ENCODE measurements at places on chromosomes 16 and 17.
A peak's percentile ranks its signal among the peaks of the same experiment; 100 is the strongest.

DNA sequence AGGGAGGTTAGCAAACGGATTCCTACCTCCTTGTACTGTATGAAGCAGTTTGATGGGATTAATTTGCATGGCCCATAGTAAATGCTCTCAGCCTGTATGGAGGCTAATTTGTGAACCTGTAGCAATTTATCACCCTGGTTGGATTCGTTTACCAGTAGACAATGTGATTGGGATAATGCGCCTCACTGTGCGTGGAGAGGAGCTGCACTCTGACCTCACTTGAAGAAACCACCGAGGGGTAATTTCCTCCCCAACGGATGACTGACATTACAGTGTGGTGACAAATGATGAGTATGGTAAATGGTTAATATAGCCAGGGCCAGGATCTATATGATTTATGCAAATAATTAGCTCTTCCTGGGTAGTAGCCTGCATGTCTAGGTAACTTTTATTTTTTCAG, 479.1 kb upstream of the RBFOX1 start:
- DNase-seq: no peak

DNA sequence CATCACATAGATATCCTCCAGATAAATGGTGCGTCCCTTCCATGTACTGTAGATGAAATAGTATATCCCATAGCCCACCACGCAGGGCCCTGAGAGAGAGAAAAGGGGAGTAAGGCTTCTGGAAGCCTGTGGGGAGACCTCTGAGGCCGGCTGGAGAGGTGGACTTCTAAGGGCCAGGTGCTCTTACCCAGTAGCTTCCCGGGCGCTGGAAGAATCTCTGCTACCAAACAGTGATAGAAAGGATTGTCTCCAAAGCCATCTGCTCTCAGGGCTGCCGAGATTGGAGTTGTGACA, 718 bp downstream of the SAT2 start:
- DNase-seq: no peak

- no peak for DNase-seq
Observed at GRCh38 chr17:50483266-50483665, 4.6 kb downstream of the RSAD1 start.

DNA sequence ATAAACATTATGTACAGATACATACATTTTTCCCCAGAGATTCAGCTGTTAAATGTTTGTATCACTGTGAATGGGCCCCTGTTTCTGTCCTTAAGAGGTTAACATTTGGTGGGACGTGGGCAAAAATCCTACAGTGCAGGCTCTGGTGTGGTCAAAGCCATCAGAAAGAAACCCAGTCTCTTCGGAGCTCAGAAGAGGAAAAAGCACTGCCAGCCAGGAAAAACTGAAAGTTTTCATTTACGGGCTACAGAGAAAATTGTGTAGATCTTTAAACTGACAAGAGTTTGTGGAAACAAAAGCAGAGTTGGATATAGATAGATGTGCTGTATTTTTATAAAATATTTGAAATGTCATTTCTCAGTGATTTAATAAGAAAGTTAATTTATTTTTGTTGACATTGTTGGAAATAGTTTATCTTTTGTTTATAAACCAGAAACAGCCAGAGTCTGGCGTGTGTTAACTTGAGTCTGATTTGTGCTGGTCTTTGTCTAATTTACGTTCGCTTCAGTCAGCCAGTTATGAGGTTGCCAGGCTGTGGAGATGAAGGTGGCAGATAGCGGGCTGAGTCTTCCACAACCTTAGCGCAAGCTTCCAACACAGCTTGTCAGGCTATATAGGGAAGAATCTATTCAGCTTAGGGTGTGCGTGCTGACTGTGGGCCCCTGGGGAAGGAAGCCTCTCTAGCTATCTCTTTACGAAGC, 9.5 kb upstream of the TEKT3 start:
- DNase-seq: no peak

DNA sequence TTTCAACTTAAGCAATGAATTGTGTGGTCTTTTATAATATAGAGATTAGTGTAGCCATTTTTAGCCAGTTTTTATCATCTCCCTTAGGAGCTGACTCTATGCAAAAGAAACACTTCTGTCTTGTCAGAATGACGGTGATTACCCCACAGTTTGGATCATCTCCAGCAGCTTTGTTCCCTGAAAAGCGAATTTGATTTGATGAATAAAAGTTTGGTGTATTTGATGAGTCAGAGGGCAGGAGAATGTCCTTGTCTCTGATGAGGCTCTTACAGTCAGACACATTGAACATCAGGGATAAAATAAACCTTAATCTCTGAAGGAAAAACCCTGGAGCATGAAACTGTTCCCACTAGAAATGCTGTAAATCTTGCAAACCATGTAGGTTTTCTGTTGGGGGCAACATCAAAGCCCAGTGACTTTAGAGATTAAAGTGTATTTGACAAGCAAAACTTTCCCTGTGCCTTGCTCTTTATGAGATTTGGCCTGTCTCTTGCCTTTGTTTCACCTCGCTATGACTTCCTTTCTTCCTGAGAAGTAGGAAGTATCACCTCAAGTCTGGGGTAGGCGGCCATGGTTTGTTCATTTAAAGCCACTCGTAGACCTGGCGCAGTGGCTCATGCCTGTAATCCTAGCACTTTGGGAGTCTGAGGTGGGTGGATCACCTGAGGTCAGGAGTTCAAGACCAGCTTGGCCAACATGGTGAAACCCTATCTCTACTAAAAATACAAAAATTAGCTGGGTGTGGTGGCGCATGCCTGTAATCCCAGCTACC, 209.3 kb downstream of the FTO start:
- DNase-seq: peak; percentile 57

- no peak for DNase-seq
Observed at GRCh38 chr17:6011206-6011605, 59.0 kb upstream of the WSCD1 start.

DNA sequence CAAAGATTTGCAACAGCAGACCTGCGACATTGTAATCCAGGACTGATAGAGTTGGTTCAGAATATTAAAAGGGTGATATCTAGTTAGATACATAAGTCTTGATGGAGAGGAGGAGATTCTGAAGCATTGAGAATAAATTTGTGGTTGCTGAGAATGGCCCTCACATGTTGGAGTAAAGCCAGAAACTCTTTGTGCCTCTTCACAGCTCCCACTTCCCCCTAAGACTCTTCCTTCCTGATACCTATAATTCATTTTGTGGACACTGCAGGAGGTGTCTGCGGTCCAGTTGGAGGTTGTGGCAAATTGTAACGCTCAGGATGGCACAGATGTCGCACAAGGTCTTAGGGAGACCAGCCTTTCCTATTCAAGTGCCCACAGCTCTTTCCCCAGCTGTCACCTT, 17.5 kb downstream of the WWOX start:
- no peak for DNase-seq

DNA sequence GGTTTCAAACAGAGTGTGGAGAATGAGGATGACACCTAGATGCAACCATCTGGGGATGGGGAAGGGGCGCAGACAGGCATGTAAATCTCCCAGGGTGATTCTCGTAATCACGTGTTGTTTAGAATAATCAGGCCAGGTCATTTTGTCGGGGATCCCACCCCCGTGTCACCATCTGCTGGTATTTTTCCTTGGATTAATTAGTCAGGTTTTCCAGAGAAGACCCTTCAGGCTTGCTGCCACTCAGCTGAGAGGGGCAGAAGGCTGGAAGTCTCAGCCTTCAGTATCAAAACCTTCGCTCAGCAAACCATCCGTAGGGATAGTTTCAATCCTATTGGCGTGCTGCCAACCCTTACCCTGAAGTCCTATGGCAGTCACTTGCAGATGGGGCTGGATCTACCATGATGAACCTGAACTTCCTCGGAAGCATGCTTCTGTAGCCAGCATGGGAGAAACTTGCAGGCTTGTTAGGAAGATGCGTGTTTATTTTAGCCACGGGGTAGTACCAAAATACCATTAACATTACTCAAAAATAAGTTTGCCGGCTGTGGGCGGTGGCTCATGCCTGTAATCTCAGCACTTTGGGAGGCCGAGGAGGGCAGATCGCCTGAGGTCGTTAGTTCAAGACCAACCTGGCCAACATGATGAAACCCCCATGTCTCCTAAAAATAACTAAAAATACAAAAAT, 7.5 kb upstream of the ADCY9 start:
- DNase-seq: no peak

Data from HS-5 (cell line).